ENCODE measurements at places on chromosomes 1 and 21.

GRCh38 chr1:65247419-65248359, 61.7 kb upstream of the DNAJC6 start:
- DNase-seq: no peak

DNA sequence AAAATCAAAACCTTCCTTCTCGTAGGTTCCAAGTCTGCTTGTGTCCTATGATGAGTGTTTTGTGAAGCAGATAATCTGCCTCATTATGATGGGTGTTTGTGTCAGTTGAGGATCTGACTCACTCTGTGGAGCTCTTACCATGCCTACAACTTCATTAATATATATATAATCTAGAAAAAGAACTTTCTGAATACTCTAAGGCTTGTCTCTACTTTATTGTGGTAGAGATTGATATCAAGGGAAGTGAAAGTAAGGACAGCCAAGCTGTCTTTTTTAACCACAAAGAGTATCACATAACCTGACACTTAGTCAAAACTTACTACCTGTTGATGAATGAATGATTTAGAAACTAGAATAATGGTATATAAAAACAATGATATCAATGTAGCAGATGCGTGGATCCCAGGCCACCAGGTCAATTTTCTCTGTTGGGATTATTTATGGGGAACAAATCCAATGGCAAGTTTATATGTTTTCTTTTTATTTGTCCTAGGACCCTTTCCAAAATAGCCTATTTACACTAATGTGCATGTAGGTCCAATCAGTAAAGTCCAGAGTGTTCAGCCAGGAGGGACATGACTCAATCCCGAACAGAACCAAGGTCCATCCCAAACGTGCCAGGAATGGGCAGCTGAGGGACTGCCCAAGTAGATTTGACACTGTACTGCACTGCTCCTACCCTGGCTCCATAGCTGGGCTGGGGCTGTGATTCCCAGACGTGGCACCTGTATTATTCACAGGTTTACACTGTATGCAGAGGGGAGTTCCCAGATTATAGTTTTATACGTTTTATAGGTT, 182.3 kb upstream of the GREM2 start:
- no peak for DNase-seq

DNA sequence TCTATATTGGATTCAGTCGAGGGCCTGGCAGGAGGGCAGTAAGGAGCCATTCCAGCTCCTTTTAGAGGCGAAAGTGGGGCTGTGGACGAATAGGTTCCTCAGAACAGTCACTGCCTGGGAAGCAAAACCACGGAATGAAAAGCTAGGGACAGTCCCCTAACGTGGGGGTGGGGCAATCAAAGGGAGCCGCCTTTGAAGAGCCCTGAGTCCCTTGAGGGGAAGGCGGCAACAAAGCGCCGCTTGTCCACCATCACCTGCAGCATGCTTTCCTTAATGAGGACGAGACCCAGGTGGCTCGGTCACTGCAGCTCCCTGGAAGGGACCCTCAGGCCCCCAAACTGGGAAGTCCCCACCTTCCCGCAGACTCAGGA, 184.7 kb downstream of the ETS2 start:
- DNase-seq: no peak

DNA sequence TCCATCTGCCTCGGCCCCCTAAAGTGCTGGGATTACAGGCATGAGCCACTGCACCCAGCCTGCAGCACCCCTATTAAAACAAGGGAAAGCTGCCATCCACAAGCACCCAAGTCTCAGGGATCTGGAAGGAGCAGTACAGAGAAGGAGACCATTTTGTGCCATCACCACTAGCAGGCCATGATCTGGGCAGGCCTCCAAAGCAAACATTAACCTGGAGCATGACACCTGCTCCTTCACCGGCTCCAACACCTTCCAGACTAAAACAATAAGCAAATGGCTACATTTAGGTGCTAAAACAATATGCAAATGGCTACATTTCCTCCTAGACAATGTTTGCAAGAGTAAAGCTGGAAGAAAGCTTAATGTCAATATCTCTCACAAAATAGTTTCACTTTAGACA, 16.7 kb downstream of the MEAF6 start:
- DNase-seq: no peak

DNA sequence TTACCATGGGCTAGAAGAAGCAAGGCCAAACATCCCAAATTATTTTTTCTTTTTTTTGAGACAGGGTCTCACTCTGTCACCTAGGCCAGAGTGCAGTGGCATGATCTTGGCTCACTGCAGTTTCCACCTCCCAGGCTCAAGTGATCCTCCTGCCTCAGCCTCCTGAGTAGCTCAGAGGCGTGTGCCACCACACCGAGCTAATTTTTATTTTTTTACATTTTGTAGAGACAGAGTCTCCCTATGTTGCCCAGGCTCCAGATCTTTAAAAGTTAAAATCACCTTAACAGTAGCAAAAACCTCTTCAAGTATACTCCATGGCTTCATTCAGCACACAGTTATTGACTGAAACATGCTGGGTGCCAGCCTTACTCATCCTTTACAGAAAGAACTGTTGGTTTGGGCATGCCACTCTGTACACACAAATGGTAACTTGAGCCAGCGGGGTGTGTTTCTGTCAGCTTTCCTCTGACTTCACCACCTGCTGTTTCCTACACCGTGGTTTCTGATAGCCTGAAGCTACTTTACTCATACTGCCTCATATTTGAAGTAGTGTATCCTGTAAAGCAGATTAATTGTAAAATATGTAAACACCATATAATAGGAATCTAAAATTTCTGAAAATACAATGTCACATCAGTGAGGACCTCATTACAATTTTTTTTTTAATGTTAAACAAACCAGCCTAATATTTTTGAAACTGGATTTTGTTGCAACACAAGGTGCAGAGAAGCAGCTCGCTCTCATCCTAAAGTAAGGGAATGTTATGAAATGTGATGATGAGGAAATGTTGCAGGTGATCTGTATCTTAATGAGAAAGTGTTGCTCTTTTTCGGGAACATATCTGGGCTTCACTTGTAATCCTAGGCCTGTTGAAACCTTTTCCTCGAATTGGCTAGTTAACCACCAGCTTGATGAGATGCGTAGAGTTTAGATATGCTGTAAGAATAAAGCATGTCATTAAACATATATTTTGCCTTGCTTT, 113.9 kb downstream of the ATP5PO start:
- DNase-seq: no peak

GRCh38 chr1:217449370-217449769, 181.5 kb downstream of the GPATCH2 start:
- no peak for DNase-seq

DNA sequence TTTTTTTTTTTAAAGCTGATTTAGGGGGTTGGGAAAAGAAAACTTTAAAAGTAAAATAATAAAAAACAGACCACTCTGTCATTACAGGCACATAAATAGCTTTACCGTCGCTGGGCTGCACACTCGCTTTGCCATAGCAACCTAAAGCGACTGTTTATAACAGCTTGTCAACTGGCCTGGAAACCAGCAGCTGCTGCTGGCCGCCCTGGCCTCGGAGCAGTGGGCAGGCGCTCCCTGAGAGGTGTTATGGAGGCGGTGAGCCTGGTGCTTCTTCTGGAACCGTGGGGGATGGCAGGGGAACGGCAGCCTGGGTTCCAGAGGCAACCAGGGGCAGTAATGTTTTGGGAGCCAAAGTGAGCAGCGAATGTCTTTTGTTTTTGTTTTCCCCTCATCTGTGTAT, 45.7 kb downstream of the ATP2B4 start:
- DNase-seq: no peak

- no peak for DNase-seq
Measured at GRCh38 chr1:172373864-172374263, 46.6 kb upstream of the C1orf105 start.

DNA sequence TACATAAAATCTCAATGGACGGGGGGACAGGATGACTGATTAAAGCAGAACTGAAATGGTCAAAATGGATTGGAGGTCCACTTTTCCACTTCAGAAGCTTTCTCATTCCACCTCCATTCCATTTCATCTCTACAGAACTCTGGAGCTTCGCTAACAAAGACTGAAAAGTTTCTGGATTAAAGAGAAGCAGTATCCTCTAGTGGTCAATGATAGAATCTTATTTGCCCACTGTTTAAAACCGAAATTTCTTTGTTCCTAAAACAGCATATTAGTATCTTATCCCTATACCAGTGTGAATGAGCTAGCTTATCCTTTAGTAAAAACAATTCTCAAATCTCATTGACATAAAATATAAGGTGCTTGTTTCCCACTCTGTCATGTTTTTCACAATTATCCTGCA, 890.6 kb downstream of the KCNT2 start:
- DNase-seq: no peak

DNA sequence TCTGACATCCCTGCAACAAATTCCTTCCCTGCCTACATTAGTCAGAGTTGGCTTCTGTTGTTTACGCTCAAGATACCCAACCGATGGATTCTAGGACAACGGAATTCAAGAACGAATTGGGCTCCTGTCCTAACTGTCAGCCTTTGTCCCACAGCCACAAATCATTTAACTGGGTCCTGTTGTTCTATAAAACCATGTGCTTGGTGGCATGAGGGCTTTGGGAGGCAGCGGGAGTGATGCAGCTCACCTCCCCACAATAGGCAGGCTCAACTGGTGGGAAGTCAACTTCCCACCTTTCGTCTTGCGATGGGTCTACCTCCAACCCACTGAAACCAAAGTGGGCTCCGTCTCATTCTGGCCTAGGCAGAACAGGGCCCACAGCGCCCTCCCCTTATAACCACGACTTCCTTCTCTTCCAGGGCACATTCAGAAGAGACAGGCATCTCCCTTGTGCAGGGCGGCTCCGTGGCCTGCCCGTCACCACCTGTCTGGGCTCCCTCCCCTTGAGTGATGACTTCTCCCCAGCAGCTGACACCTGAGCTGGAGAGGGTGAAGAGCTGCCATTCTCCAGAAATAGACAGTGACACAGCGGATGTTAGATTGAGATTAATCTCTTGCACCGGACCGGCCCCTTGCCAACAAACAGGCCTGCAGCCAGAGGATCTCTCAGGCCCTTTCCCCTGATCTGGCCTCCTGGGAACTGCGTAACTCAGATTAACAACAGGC, 26.5 kb downstream of the LRRC38 start:
- DNase-seq: no peak

GRCh38 chr1:13799502-13800283, 99.7 kb downstream of the PRDM2 start:
- no peak for DNase-seq

DNA sequence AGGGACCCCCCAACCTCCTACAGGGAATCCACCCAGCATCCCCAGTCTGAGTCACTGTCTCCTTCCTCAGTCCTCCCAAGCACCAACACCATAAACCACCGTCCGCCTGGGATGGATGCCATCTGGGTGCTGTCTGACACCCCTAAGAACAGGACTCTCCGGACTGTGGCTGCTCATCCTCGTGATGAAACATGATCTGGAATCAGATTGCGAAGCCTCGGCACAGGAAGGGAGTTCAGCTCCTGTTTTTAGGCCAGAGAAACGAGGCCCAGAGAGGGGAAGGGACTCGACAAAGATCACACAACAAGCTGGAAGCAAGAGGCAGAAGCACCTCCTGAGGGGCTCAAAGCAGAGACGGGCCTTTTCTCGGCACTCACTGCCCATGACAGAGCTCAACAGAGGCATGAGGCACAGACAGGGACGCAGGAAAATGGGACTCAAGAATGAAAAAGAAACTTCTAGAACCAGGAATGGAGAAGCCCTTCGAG, 8.4 kb downstream of the KCNN3 start:
- no peak for DNase-seq

- DNase-seq: no peak
Measured at GRCh38 chr21:41610042-41610839, 102.3 kb upstream of the TMPRSS2 start.

DNA sequence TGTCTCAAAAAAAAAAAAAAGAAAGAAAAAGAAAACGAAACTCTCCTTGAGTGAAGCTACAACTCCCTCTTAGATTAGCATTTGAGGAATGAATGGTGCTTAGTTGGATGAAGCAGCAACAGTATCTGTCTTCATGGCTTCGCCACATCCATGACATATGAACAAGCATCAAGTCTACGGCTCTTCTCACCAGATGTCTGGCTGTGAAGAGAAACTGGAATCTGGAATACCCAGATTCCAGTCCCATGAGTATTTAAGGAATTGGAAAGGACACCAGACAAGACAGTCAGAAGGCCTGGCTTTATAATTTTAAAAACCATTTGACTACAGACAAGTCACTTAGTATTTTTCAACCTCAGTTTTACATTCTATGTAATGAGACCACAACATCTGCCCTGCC, 38.0 kb upstream of the TADA1 start:
- DNase-seq: no peak

GRCh38 chr1:2241820-2242219, 13.7 kb downstream of the SKI start:
- DNase-seq: peak; percentile 13

DNA sequence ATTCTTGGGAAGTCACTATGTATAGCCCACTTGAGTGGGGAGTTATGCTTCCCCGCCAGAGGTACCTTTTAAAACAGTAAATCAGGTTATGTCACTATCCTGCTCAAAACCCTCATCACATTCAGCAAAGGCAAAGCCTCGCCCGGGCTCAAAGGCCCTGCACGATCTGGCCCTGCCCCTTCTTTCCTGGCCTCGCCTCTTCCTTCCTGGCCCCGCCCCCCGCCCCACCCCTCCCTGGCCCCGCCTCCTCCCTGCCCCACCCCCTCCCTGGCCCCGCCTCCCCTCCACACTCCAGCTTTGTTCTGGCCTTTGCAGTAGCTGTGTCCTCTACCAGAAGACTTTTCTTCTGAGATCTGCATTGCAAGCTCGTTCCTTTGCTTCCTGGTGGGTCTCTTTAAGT, 6.6 kb downstream of the LDLRAD2 start:
- peak; percentile 6 for DNase-seq

- DNase-seq: no peak
Measured at GRCh38 chr21:42520628-42521253, 7.1 kb downstream of the SLC37A1 start.

GRCh38 chr1:150931773-150932172, 5.6 kb downstream of the SETDB1 start:
- DNase-seq: no peak

DNA sequence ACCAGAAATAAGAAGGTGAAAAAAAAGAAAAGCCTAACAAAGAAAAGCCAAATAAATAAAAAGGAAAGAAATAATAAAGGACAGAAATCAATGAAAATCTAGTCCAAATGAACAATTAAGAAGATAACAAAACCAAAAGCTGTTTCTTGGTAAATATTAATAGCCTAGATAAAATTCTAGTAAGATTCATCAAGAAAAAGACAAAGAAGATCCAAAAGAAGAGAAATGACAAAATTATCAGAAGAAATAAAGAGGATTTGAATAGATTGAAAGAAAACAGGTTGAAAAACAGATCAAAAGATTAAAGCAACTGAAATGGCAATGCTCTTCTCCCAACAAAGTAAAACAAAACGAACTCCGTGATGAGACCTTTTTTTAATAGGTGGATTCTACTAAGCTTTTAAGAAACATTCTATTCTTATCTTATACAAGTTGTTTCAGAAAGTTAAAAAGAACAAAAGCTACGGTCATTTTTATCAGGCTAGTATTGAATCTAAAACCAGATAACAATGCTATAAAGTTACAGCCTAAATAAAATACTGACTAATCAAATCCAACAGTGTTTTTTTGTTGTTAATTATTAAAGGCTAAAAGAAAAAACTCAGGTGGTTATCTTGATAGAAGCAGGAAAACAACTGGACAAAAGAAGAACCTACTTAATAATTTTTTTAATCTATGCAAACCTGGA, 50.9 kb downstream of the ENAH start:
- no peak for DNase-seq

GRCh38 chr1:243945727-243946126, 95.7 kb upstream of the AKT3 start:
- no peak for DNase-seq

Measured in CD8-positive, alpha-beta T cell (primary cell).